Vagina (tissue), 2 donors: ENCODE measurements at places on chromosomes 13 and 19.

- DNase-seq = no peak
Observed at GRCh38 chr13:83884141-83884540, 1.9 kb upstream of the SLITRK1 start.

DNA sequence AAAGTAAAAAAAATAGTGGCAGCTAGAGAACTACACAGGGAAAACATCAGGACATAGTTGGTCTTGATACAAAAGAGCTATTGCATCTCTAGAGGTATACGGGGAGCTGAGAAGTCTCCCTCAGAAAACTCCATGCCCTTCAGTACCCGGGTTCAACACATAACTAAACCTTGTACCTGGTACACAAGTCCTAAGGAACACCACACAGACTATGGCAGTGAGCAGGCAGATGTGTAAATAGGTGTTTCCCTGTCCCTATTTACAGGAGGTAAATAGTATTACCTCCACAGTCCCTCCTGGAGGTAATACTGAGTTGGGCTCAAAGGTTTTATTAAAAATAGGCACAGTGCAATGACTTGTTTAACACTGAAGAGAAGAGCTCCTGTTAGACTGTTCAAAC is 5.9 kb downstream of the FGF14 start:
- DNase-seq = no peak

DNA sequence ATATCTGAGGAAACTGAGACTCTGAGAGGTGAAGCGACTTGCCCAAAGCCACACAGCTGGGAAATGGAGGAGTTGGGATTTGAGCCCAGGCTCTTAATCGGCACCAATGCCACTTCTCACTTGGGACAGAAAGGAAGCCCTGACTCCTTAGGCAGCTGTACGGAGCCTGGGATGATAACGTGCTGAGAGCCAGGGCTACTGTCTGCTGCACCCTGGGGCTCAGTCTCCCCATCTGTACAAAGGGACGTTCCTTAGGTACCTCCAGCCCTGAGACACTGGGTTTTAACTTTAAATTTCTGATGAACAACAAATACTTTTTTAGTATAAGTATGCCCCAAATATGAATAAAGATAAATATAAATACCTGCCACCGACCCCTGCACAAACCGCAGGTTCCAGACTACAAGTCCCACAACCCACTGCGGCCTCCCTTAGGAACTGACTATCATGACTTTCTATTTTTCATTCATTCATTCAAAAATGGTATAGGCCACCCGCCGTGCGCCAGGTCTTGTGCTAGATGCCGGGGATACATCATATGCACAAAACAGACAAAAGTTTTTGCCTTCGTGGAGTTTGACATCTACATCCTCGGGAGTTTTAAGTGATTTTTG is 776 bp upstream of the NCLN start:
- DNase-seq = no peak

DNA sequence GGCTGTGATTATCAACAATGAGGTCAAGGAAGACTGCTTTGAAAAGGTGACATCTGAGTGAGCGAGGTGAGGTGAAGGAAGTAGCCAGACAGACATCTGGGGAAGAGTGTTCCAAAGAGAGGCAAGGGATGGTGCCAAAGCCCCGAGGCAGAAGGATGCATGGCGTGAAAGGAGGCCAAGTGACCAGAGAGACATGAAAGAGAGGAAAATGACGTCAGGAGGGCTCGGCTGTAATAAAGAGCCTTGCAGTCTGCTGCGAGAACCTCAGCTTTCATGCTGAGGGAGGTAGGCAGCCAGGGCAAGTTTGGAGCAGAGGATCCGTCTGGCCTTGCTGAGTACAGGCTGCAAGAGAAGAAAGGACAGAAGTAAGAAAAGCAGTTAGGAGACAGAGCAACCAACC is 50.8 kb downstream of the FOXO1 start:
- DNase-seq = no peak

- DNase-seq = no peak
Observed at GRCh38 chr13:26538363-26539317, 18.8 kb upstream of the WASF3 start.

DNA sequence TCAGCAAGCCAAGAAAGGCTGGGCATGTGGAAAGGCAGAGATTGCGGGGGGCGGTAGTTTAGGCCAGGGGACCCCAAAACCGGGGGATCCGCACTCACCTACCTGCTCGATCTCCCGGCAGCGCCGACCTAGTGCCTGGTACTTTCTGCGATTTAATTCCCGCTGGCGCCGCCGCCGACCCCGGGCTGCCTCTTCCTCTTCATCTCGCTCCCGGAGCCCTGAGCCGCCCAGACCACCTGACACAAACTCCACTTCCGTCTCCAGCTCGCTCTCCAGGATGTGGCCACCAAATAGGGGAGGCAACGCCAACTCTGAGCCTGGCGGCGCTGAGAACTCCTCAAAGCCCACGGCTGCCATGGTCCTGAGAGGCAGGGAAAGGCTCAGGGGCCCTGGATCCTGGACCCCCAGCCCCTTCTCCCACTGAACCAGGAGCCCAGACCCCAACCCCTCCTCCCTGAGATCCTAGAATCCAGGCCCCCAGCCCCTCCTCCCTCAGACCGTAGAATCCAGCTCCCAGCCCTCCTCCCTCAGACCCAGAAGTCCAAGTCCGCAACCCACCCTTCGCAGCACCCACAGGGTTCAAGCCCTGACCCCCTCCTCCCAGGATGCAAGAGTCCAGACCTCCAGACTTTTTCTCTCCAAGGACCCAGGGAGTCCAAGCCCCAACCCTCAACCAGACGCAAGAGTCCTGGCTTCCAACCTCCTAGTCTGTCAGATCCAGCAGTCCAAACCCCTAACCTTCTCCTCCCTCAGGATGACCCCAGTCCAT is 933 bp downstream of the TFPT start:
- DNase-seq = no peak

- no peak for DNase-seq
Observed at GRCh38 chr13:73754727-73755292, 379.4 kb downstream of the KLF12 start.

DNA sequence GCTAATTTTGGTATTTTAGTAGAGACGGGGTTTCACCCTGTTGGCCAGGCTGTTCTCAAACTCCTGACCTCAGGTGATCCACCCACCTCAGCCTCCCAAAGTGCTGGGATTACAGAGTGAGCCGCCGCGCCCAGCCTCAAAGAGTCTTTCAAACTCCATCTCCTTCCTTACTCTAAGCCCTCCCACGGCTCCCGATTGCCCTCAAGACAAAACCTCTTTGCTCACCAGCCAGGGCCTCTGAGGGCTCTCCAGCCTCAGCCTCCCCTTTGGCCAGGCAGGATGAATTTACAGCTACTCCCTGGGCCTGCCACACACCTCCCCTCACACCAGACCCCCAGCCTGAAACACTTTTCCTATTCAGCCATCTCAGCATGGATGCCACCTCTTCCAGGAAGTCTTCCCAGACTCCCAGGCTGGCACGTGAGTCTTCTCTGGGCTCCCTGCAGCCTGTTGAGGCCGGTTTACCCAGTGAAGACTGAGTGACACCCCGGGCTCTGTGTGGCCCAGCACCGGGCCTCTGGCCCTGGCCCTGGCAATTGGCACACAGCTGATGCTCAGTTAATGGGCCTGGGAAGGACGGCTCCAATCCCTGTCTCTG is 7.6 kb downstream of the PRSS57 start:
- no peak for DNase-seq

DNA sequence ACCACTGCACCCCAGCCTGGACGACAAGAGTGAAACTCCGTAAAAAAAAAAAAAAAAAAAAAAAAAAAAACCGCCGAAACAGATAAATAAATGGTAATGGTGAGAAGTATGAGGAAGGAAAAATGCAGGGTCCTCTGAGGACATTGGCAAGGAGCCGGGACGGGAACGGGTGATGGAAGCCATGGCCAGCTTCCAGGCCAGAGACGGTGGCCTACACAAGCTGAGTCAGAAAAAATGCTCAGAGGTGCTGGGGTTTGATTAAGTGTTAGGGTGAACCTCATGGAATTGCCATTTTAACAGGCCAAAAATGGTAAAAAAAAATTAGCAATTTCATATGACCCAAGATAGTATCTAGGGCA is 866 bp upstream of the ZSWIM4 start:
- no peak for DNase-seq

DNA sequence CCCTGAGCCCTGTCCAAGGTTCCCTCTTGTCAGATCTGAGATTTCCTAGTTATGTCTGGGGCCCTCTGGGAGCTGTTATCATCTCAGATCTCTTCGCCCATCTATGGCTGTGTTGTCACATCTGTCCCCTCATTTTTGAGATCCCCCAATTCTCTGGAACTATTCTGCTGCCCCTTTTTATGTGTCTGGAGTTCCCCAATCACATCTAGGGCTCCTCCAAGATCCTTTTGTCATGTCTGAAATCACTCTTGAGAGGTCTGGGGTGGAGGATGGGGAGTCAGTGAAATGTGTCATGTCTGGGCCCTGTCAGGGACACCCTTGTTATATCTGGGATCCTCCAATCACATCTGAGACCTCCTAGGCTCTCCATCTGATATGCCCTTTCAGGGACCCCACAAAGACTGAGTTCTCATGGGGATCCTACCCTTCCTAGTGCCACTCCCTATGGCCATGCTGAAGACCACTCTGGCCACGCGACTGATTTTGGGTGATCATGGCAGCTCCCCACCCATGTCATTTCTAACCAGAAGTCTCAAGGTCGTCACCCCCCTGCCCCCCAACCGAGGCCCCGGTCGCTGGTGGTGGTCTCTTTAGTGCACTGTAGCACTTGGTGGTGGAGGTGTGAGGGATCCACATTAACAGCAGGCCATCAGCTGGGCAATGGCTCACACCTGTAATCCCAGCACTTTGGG is 3.8 kb upstream of the MYBPC2 start:
- DNase-seq = no peak

DNA sequence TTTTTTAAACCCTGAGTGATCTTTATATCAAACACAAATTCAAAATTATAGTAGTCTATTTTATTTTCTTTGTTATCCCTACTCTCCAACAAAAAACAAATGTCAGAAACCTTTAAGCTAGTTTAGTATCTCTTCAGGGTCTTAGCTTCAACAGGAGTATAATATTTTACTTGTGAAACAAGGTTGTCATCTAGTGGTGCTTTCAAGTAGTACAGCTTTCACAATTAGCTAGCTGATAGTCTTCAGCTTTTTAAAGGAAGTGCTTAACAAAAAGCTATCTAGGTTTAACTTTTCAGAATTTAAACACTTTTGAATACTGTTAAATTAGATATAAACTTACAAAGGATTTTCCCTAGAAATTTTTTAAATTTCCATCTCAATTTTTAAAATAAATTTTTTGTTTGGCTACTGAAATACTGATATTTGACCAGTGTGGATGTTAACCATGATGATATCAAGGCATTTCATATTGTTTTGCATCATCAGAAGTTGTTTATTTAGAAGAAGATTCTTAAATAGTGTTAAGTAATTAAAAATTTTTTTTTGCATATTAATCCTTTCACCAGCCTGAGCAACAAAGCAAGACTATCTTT is 34.2 kb downstream of the TDRD3 start:
- DNase-seq = no peak

DNA sequence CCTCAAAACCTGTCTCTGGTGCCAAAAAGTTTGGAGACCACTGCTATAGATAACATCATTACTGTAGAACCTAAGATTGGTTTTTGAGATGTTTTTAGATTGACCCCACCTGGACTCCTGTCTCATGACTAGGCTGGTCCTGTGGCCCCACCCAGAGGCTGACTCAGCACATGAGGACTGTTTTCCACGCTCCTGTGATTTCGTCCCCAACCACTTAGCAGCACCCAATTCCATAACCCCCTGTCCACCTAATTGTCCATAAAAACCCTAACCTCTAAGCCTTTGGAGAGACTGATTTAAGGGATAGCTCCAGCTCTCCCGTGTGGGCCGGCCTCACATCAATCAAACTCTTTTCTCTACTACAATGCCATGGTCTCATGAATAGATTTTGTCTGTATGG is 25.6 kb upstream of the GAS6 start:
- DNase-seq = no peak

DNA sequence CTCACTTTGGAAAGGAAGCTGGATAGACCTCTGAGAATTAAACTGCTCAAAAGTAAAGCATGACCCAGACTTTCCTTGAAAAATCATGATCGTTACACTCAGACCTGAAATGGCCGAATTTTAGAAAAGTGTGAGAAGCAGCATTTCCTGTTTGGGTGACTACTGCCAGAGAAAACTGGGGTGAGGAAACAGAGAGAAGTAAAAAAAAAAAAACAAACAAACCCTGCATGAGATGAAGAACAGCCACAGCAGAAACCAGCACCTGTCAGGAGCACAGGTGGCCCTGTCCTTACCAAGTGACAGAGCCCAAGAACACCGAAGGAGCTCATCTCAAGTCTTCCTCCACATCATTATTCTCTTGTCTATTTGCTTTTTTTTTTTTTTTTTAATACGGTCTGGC is 12.0 kb upstream of the ADPRHL1 start:
- no peak for DNase-seq

DNA sequence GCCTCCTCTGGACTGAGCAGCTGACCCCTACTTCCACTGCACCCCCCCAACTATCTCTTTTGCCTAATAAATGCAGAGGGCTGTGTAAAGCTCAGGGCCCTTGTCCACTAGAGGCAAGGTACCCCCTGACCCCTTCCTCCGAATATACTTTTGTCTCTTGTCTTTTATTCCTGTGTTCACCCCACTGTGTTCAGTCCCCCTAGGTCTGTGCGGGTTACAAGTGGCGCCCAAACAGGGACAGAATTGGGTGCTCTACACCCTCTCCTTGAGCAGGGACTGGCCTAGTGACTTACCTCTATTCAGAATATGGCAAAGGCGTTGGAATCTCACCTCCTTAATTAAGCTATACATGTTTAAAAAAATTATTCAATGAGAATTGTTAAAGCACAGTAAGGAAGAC is 15.0 kb downstream of the ZNF350 start:
- DNase-seq = no peak

DNA sequence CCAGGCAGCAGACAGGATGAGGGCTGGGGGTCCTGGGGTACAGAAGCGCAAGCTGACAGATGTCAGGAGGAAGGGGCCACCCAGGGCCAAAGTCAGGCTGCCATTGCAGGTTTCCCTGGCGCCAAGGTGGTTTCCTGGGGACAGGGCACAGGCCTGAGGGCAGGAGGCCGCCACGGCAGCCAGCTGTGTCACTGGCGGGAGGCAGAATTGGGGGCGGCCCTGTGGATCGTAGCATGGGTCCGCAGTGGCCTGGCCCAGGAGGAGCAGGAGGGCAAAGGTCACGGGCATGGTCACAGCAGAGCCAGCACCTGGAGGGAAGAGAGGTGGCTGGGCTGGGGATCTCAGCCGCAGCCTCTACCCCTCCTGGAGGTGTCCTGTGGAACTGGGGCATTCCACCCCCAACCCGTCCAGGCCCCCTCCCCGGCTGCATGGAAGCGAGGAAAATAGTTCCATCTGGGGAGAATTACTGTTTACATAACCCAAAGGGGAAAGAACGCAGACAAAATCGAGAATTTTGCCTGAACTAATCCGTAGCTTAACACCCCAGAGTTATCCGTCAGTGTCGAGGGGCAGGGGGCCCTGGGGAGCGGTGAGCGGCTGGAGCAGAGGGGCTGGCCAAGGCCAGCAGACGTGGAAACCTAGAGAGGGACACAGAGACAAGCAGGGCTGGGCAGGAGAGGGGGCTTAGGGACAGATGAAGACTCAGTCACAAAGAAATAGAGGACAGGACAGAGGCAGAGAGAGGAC is 1.9 kb downstream of the NTN5 start:
- DNase-seq = no peak
